Stimulated activated CD4-positive, alpha-beta T cell treated with anti-CD3 and anti-CD28 coated beads, Interleukin-4, amount 100 ng/mL, for 4 hours (primary cell): ENCODE measurements at places on chromosomes 5 and 9.

GRCh38 chr5:126544087-126544740 is 50.8 kb downstream of the ALDH7A1 start:
- DNase-seq = peak; percentile 14

- no peak for DNase-seq
Observed at GRCh38 chr5:88503041-88503345, 234.3 kb upstream of the TMEM161B start.

DNA sequence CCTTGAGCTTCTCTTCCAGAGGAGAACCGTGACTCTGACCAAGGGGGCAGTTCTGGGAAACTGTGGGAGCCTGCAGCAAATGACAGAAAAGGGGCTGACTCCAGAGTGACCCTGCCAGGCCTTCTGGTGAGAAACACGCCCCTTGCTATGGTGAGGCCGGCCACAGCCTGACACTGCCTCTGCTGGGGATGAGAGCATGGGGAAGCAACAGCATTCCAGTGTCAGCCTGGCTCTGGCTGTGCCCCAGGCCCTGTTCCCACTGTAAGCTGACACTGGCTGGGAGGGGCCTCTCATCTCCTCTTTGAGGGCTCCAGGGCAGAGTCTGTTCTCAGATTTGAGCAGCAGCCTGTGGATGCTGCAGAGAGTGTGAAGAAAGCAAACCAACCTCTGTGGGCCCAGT is 180.0 kb upstream of the IL12B start:
- no peak for DNase-seq

DNA sequence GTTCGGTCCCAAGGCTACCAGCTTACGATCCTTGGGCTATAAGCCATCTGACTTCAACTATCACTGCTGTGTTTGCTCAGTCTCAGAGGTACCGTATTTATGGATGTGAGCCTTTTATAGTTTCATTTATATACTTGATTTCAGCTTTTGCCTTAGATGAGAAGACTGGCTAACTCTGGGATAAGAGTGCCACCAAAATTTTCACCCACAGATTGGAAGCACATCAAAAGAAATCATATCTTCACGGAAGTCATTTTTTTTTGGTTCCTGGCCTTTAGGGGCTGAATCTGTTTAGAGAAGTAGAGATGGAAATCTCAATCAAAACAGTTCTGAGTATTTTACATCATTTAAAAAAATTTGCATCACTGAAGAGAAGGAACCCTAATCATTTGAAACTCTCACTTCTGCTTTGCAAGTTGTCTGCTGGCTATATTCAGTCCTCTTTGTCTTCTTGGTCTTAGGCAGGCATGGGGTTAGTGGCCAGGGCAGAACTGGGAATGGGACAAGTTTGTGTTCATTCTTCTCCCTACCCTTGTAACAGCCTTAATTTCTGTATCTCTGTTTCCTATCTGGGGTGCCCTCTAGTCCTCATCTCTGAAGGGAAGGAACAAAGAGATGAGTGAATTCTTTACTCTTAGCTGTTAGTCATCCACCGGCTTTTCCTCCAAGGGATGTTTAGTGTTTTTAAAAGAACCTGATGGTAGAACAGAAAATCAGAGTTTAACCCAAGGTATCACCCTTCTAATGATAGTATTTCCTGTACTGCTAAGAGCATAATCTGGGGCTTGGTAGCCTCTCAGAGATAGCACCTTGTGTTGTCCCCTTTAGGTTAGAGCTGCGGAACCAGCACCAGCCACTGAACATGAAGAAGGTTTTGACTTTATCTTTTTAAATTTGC is 14.1 kb upstream of the TNFAIP8 start:
- DNase-seq = no peak
